ENCODE measurements at places on chromosomes 4 and X.
A peak's percentile ranks its signal among the peaks of the same experiment; 100 is the strongest.

- DNase-seq: peak; percentile 1
Observed at GRCh38 chr4:124337874-124338273, 374.7 kb downstream of the ANKRD50 start.

GRCh38 chr4:16530688-16531635 lies 304.7 kb upstream of the TAPT1 start:
- DNase-seq: no peak

DNA sequence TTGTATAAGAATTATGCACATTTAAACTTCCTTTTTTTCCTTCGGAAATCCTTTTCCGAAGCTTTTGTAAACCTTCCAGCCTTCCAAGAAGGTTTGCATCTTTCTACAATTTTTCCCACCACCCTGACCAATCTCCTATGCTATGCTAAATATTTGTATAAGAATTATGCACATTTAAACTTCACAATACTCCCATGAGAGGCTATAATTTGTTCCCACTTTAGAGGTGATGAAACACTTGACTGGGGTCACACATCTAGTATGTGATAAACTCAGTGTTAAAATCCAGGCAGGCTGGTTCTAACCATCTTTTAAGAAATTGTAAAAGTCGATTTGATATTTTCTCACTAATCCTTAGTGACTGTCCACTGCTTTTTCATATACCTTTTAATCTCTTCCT lies 22.1 kb downstream of the NUDT6 start:
- DNase-seq: no peak

- DNase-seq: peak; percentile 74
Observed at GRCh38 chrX:16839219-16839851, 30.8 kb downstream of the RBBP7 start.

DNA sequence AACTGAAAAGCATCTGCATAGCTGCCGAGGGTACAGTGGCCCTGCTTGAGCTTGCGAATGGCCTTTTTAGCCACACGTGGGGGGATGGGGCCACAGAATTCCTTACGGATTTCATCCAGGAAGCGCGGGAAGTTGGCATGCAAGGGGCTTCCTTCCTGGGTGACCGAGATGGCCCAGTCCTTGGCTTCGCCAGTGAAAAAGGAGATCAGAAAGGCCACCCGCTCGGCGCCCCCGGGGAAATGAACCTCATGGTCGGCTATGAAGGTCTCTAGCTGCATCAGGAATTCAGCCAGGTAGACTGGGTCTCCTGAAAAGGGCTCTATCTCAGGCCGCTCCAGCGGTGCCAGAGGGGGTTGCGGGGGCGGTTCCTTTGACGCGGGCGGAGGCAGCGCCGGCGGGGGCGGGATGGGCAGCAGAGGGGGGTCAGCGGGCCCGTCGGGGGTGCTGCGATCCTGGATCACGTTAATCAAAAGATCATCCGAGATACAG lies 909 bp downstream of the RTL5 start:
- no peak for DNase-seq

Measured in erythroblast (primary cell).